GM12878 (cell line): ENCODE measurements at places on chromosomes 1 and 21.

GRCh38 chr1:180911640-180912191 lies 981 bp upstream of the KIAA1614 start:
- DNase-seq, result no peak

GRCh38 chr1:157315544-157315943 lies 177.3 kb upstream of the ETV3 start:
- DNase-seq, result no peak

- DNase-seq, result no peak
These were observed 29.1 kb upstream of the KIAA0040 start for GRCh38 chr1:175221557-175222175.

DNA sequence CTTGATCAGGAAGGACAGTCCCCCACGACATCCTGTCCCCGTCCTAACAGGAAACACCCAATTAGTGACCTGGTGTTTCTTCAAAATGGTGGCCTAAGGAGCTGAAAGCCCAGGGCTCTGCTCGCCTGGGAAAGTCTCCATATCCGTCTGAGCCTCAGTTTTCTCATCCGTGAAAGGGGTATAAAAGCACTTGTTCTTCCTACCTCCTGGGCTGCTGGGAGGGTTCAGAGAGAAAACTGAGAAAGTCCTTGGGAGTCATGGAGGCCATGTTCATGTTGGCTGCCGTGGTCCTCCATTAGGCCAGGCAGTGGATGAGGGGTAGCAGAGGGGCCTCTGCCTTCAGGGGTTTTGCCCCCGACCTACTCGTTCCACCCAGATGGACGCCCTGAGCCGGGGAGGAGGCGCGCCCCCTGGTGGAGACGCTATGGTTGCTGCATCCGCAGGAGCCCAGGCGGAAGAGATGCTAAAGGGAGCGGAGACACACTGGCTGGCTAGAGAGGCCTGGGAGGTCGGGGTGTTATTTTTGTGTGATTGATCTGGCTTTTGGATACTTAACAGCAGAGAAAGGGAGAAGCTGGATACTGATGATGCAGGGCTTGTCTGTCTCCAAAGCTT lies 113.5 kb downstream of the PRDM2 start:
- no peak for DNase-seq

DNA sequence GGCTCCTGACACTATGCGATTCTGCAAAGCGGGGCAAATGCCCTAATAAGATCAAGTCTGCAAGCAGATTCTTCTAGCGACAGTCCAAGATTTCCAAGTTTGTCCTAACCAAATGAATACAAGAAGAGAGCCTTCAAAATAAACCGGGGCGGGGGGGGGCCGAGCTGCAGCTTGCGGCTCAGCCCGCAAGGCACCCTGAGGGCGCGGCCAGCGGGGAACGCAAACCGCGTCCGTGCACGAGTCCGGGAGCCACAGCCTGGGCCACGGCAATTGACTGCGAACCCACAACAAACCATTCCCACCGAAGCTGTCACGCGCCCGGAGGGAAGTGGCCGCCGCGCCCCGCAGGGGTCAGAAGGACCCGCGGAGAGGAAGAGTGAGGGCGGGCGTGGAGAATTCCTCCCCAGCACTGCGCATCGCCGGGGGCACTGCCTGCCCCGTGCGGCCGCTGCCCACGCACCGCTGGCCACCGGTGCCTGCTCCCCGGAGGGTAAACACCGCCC lies 687 bp downstream of the TGFBR3 start:
- no peak for DNase-seq

DNA sequence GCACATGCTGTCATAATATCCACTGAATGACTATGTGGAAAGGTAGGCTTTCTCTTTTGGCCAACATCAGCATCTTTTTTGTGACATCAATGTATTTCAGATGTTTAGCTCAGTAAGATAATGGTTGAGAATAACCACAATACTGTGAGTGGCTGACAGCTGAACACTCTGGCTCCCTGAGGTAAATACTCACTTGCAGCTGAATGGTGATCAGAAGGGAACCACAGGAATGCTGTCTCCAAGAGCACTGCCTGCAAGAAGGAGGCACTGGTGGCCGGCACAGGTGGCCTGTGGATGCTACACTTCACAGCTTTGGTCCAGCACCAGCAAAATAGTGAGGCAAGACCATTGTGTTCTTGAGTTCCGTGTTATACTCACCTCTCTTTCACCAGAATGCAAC lies 118.7 kb upstream of the PPM1J start:
- DNase-seq, result no peak

DNA sequence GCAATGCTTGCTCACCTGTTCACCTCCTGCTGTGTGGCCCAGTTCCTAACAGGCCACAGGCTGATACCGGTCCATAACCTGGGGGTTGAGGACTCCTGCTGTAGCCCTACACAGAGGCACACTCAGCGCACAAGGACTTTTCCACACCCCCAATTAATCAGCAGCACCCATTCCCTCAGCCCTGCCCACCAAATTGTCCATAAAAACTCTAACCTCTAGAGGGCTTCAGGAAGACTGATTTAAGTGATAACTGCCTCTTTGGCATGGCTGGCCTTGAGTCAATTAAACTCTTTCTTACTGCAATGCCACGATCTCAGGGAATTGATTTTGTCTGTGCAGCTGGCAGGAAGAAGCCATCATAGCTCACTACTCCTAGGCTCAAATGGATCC lies 71.3 kb upstream of the MUTYH start:
- DNase-seq, result no peak

GRCh38 chr1:58994664-58995063 lies 210.8 kb upstream of the JUN start:
- no peak for DNase-seq

DNA sequence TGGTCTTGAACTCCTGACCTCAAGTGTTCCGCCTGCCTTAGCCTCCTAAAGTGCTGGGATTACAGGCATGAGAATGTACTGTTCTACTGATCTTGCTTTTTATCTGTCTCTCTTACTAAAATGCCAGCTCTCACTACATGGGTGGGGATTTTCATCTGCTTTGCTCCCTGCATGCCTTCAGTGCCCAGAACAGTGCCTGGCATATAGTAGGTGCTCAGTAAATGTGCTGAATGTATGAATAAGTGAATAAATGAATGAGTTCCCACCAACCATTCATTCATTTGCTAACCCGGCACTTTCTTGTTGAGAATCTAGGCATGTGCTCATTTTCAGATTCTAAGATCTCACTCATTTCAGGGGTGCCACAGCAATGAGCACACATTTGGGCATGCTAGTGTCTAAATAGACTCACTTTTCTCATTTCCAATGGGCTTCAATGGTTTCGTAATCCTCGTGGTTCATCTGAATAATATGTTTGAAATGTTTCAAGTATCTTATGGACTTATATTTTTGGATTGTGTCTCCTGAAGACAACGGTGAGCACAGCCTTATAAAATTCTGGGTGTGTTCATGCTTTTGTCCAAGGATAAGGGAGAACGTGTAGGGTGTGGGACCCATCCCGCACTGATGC lies 7.6 kb downstream of the DHRS3 start:
- DNase-seq, result no peak

DNA sequence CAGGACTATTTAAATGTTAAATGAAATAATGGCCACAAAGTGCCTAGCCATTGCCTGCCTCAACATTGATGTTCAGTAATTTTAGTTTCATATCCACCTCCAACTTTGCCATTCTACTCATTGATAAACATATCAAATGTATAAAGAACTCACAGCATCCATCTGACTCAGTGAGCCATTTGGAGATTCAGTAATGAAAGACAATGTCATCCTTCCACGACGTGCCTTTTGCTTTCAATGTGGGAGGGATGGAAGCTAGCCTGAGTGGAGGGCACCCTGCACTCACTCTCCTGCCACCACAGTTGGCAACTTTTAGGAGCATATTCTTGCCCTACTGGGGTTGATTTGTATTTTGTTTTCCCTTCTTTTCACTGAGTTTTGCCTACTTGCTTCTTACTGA lies 151.5 kb downstream of the GLUL start:
- DNase-seq, result no peak

- no peak for DNase-seq
These were observed 444.8 kb downstream of the TTLL7 start for GRCh38 chr1:83554174-83554573.

DNA sequence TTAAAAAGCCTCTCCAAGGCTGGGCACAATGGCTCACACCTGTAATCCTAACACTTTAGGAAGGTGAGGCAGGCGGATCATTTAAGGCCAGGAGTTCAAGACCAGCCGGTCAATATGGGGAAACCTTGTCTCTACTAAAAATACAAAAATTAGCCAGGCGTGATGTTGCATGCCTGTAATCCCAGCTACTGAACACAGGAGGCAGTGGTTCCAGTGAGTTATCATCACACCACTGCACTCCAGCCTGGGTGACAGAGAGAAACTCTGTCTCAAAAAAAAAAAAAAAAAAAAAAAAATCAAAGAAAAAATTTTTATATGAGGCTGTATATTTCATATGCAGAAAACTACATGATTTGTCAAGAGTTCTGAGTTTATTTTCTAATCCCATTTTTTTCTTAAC lies 1107.1 kb upstream of the TMPRSS15 start:
- DNase-seq, result no peak

DNA sequence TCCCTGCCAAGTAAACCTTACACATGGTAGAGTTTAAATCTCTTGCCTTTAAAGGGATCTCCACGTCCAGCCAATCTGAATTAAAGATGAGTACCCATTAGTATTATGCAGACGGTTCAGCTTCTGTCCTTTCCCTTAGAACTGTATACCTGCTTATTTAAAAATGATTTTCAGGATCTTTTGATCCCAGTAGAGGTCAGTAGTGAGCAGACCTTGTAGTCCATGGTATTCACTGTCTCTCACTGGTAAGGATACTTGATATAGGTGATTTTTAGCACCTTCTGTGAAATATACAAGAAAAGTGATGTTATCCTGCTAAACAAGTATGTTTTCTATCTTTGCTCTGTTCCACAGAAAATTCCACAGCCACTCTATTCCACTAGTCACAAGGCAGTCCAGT lies 1211.6 kb upstream of the ADGRL4 start:
- DNase-seq, result no peak

- no peak for DNase-seq
These were observed 4.3 kb upstream of the ERI3 start for GRCh38 chr1:44359234-44359935.

DNA sequence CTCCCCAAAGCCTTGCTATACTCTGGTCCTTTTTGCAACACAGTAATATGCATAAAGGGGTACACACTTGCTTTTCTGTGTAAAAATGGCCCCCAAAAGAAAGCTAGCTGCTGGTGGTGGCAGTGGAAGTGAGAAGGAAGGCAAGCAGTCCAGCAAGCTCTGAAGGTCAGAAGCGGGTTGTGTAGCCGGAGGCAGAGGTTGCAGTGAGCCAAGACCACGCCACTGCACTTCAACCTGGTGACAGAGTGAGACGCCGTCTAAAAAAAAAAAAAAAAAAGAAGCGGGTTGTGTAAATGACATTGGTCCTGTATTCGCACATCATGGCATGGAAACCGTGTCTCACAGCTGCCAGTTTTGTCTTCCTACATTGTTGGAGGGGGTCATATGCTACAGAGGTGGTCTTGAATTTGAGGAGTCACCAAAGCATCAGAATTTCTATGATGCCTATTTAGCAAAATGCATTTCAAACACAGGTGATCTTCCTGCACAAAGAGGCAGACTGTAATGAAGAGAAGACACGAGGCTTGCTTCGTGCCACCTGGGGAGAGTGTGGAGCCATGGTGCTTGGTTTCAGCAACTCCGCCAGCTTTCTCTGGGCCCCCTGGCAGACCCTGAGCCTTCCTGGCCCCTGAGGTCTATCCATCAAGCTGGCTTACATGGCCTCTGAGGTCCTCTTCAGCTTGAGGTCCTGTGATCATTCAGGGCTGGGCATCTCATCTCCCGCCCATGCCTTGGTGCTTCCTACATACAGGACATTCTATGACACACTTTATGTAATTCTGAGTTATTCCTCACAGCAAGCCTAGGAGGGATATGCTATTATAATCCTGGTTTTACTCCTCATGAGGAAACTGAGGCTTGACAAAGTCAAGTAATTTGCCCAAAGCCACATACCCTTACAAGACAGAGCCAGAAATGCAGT lies 71.0 kb downstream of the TOMM20 start:
- DNase-seq, result no peak

- DNase-seq, result no peak
These were observed 81.0 kb downstream of the RGS7 start for GRCh38 chr1:241275981-241276380.

- no peak for DNase-seq
These were observed 21.9 kb downstream of the IGFN1 start for GRCh38 chr1:201212461-201213055.

GRCh38 chr1:211684791-211685190 lies 9.4 kb upstream of the NEK2 start:
- DNase-seq, result no peak

- no peak for DNase-seq
These were observed 30.4 kb downstream of the ERG start for GRCh38 chr21:38467911-38468310.

GRCh38 chr1:225544263-225544662 lies 108.7 kb downstream of the ENAH start:
- no peak for DNase-seq

DNA sequence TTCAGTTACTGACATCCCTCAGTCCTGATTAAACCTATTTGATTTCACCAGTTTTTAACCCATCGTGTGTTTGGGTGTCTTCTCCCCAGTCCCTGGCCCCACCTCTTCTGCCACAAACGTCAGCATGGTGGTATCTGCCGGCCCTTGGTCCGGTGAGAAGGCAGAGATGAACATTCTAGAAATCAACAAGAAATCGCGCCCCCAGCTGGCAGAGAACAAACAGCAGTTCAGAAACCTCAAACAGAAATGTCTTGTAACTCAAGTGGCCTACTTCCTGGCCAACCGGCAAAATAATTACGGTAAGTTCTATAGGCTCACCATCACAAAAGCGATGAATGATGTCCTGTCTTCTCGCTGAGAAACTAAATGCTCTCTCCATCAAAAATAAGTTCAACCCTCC lies 28.7 kb downstream of the NBPF3 start:
- no peak for DNase-seq

DNA sequence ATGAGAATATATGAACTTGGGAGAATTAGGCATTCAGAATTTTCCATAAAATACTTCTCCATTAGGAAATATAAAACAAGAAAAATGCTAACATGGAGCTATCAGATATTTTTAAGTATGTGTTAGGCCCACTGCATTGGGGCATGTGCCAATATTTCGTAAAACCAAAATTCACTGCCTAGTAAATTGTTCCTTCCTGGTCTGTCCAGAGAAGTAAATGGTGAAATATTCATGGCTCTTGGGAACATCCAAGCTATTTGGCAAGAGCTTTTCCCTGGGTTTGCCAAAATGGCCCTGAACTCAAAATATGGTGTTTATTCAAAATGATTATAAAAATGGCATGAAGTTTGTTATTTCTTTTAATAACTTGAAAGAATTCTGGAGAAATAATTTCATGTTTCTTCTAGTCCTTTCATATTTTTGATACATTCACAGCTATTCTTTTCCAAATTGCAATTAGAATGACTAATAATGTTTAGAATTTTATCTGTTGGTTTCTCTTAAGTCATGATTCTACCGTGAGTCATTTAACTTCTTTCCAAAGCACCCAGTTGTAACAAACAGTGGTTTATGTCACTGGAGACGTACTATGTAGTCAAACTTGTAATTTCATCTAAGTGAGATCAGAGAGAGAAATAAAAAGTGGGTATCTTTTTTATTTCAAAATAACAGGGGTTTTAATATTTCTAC lies 25.7 kb upstream of the SLC19A2 start:
- no peak for DNase-seq
